Glutamatergic neuron (in vitro differentiated cells): ENCODE measurements at places on chromosomes 2 and 18. TPM values are rescaled to one million over a fixed set of nuclear protein-coding genes. Genes with fewer than 3 reads are reported as not detected.

The UGT1A3 gene
- total RNA-seq: not detected

GRCh38 chr2:149819356-149819957 lies 231.9 kb upstream of the MMADHC start:
- no peak for DNase-seq
- no peaks in the 10 kb centered on the region for H3K36me3 ChIP-seq
- H3K27me3 ChIP-seq: no peaks in the 10 kb centered on the region
- no peak overlapping the region for H3K27ac ChIP-seq

DNA sequence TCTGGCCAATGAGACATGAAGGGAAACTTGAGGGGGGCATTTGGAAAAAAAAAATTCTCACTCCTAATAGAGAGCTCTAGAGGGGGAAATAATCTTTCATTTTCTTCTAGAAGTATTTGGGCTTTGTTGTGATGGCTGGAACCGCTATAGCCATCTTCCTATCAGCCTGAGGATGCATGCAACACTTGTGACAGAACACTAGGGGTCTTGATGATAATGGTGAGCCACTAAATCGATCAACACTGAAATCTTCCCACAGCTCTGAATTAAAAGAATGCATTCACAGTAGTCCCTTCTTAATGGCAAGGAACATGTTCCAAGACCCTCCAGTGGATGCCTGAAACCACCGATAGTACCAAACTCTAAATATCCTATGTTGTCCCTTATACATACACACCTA lies 325.3 kb downstream of the LNPK start:
- peaks cover 2% of the 10 kb centered on the region for H3K27me3 ChIP-seq
- no peak overlapping the region for H3K27ac ChIP-seq
- no peak for DNase-seq
- no peak overlapping the region for H3K4me3 ChIP-seq
- H3K4me1 ChIP-seq: no peaks in the 10 kb centered on the region

DNA sequence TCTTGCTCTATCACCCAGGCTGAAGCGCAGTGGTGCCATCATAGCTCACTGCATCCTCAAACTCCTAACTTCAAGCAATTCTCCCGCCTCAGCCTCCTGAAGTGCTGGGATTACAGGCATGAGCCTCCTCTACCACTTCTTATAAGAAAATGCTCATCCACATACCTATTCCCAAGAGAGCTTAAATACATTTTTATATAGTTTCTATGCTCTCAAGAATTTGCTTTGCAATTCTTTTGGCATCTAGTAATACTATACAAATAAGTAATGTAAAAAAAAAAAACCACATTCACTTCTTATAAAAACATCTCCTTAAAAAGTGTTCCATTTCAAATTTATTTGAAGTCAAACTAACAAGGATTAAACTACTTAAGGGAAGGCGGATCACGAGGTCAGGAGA lies 197.3 kb downstream of the DNAH7 start:
- no peak overlapping the region for H3K27ac ChIP-seq
- H3K27me3 ChIP-seq: no peaks in the 10 kb centered on the region
- no peak for DNase-seq
- no peaks in the 10 kb centered on the region for H3K36me3 ChIP-seq
- no peaks in the 10 kb centered on the region for H3K4me1 ChIP-seq
- H3K4me3 ChIP-seq: no peak overlapping the region

- no peak overlapping the region for H3K4me3 ChIP-seq
- peaks cover 4% of the 10 kb centered on the region for H3K27me3 ChIP-seq
- no peak overlapping the region for H3K27ac ChIP-seq
- no peaks in the 10 kb centered on the region for H3K4me1 ChIP-seq
- no peak for DNase-seq
- no peaks in the 10 kb centered on the region for H3K36me3 ChIP-seq
Observed at GRCh38 chr18:23683671-23684070, 5.6 kb upstream of the LAMA3 start.

- H3K4me3 ChIP-seq: peak overlapping the region; percentile 66
- H3K27ac ChIP-seq: peak overlapping the region; percentile 93
- H3K27me3 ChIP-seq: peaks cover 2% of the 10 kb centered on the region
- H3K4me1 ChIP-seq: peaks cover 44% of the 10 kb centered on the region
Observed at GRCh38 chr2:207603486-207603885, 21.7 kb downstream of the METTL21A start.
